ENCODE measurements at places on chromosomes 5 and 9. TPM values are rescaled to one million over a fixed set of nuclear protein-coding genes. Genes with fewer than 3 reads are reported as not detected.

The LECT2 gene
- not detected for total RNA-seq

The TLR4 gene
- 28.9 TPM for total RNA-seq

- H3K27ac ChIP-seq, result no peak overlapping the region
- H3K4me3 ChIP-seq, result no peak overlapping the region
- H3K27me3 ChIP-seq, result peaks cover 18% of the 10 kb centered on the region
- H3K36me3 ChIP-seq, result no peaks in the 10 kb centered on the region
These were observed 7.7 kb upstream of the NPM1 start for GRCh38 chr5:171379961-171380360.

DNA sequence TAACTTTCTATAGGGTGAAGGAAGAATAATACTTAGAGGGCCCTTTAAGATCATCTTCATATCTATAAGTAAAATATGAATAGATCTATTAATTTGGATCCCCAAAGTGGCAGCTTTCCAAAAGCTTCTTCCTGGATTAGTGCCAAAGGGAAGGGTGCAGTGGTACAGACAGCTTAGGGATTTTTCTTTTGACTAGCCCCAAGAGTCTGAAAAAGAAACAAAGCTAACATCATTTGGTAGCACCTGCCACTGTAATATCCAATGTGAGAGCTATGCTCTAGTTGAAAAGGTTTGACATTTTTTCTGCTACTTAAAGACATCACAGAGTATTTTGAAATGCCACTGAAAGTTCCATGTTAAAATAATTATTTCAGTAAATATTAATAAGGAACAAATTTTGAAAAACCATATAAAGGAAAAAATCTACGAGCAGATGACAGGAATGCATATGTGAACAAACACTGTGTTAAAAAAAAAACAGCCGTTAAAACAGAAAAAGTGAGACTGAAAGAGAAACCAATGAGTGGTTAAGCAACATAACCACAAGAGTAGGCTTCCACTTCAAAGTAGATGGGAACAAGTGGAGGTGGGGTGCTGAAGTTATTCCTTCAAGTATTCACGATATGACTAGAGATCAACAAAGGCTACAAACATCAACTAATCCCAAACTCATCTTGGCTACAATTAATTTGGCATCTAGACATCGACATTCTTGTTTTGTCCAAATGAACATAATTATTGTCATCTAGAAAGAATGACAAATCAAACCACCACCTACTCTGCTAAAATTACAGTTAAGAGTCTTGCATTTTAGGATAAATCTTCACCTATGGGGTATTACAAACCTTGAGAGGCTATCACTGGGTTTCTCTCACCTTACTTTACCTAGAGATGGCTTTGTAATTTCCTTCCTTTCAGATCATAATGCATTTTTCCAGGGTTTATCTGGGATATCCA is 137.5 kb downstream of the CPLANE1 start:
- no peak overlapping the region for H3K27ac ChIP-seq
- no peaks in the 10 kb centered on the region for H3K4me1 ChIP-seq
- no peak overlapping the region for H3K4me3 ChIP-seq
- no peaks in the 10 kb centered on the region for H3K27me3 ChIP-seq
- peaks cover 62% of the 10 kb centered on the region for H3K36me3 ChIP-seq

The ETF1 gene
- total RNA-seq, result 88.3 TPM

The LTC4S gene
- 2.4 TPM for total RNA-seq

GRCh38 chr5:155594270-155594669 is 580.7 kb downstream of the KIF4B start:
- no peaks in the 10 kb centered on the region for H3K27me3 ChIP-seq
- no peaks in the 10 kb centered on the region for H3K4me1 ChIP-seq
- no peak for DNase-seq
- H3K36me3 ChIP-seq, result no peaks in the 10 kb centered on the region

The COL23A1 gene
- total RNA-seq, result not detected

DNA sequence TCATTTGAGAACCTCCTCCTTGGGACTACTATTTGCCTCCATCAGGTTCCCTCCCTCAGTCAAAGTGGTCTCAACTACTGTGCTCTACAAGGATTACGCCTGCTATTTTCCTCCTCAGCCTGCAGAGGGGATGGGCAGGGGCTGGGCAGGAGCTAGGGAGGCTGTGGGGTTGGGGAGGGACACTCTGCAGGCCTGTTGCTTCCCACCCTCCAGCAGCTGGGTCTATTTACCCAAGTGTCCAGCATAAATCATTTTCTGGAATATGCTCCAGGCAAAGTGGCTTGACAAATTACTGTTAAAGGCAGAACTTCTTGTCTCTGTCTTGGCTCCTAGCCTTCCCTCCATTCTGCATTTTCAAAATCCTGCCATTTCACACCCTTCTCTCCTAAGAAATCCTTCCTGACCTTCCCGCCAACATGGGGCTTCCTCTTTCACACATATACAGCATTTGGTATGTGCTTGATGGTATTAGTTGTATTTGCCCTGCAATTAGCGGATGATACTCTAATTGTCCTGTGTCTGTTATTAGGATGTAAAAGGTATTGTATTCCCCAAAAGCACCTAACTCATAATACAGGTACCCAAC is 106.7 kb downstream of the EFNA5 start:
- H3K27ac ChIP-seq, result peak overlapping the region; percentile 59
- DNase-seq, result no peak
- H3K4me1 ChIP-seq, result peaks cover 67% of the 10 kb centered on the region
- H3K4me3 ChIP-seq, result peak overlapping the region; percentile 51

DNA sequence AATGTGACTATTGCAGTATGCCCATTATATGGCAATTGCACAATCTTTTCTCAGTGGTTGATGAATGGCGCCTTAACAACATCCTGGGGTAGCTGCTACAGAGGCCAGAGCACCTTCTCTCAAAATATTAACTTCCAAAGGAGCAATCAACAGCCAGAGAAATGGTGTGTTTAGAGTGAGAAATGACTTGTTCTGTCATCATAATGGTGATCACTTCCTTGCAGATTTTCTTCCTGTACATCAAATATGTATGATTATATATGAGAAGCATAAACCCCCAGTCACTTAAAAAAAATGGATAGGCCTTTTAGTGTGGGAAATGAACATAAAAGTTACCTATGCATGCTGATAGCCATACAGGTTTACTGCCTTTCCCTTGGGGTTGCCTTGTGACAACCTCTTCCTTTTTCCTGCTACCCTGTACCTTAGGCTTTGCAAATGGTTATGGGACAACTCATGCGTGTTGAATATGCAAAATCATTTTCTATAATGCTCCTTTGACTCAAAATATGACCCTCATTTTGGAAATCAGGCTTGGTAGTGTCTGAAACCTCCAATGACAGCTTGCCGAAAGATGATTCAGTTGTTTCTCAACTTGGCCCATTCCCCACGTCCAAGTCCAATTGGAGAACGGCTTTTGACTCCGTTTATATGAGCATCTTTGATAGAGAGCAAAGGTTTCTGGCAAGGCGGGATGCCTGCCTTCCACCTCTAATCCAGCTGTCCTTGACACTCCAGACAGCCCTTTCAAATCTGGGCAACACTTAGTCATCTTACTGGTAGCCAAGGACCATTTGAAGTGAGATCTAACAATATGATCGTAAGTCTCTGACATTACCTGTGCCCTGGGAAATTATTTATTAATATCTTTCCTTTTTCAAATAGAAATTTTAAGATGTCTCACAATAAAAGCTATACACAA is 69.3 kb downstream of the SLC1A1 start:
- DNase-seq, result no peak
- H3K27me3 ChIP-seq, result no peaks in the 10 kb centered on the region
- H3K4me3 ChIP-seq, result no peak overlapping the region
- H3K36me3 ChIP-seq, result peaks cover 8% of the 10 kb centered on the region

DNA sequence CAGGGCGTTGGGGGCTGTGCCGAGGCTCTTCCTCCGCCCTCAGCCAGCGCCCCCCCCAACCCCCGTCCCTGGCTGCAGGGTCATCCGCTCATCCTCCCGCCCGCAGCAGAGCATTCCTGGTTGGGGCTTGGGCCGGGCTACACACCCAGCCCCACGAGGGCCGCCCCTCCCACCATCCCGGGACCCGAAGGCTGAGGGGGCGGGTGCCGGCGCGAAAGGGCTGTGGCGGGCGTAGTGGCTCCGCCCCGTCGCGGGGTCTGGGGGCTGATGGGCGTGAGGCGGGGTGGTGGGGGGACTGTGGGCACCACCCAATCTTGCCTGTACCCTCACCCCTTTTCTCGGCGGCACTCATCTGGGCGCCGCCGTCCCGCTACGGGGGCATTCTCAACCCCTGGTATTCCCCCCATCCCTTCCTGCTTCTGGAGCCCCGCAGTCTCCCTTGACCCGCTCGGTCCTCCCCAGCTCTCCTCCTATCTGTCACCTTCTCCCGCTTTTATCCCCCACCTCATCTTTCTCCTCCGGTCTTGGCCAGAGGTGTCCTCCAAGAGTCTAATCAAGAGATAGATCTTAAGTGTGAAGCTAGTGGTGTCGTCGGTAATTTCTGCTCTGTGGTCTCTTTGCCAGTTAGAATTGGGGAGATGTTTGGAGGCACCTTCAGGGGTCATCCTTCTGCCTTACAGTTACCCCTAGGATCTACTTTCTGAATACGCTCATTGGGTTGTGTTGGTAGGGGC is 1.6 kb downstream of the FER start:
- no peaks in the 10 kb centered on the region for H3K36me3 ChIP-seq
- peaks cover 38% of the 10 kb centered on the region for H3K4me1 ChIP-seq
- peak overlapping the region; percentile 70 for H3K27ac ChIP-seq
- H3K27me3 ChIP-seq, result no peaks in the 10 kb centered on the region

The ABO gene
- not detected for total RNA-seq
